ENCODE measurements at places on chromosomes 11 and 22.

GRCh38 chr11:28108958-28109357 lies 770 bp downstream of the METTL15 start:
- DNase-seq: no peak

- DNase-seq: no peak
These were observed 130.4 kb downstream of the SLC1A2 start for GRCh38 chr11:35288817-35289541.

- DNase-seq: no peak
These were observed at the start of gene FXYD2 for GRCh38 chr11:117824571-117825537. TSS of gene FXYD2 (minus strand) at chr11:117824744. CDS start at chr11:117824678, 66 bp downstream.

DNA sequence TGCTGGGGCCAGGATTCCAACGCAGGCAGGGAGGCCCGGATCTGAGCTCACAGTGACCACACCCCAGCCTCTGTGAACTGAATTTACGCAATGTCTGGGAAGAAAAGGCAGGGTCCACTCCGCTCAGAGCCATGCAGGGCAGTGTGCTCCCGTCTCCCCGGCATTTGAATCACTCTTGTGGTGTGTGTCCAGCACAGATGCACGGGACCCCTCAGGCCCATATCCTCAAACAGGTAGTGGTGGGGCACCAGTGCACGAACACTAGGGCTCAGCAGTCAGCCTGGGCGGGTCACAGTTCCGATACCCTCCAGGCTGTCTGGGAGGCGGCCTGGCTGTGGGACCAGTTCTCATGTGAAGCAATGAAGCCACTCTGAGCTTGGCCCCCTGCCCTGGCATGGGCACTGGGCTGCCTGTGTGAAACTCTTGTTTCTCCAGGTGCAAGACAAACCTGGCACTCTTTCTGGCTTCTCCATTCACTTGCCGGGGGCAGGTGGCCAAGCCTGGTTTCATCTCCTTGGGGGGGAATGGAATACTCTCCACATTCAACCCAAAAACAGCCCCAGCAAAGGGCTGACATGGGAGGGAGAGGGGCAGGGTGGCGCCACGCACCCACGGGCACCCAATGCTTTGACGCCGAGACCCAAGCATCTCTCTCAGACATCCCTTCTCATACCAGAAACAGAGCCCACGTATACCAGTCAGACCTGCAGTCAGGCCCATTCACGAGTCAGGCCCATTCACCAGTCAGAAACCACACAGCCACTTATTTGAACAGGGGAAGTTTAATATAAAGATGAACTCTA lies 14.3 kb downstream of the DHCR7 start:
- no peak for DNase-seq

DNA sequence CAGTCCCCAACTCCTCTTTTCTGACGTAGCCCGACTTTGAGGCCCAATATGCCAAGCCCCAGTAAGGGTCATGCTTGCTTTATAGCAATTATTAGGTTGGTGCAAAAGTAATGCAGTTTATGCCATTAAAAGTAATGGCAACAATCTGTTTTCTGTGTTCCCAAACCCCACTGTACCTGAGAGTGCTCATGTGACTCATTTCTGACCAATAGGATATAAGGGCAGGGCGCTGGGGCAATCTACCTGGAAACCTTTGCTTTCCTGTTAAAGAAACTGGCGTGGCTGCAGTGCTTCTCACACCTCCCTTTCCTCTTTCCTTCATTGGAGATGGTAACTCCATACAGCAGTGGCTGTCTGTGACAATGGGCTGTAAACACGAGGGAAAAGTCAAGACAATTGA lies 78.9 kb upstream of the MPPED2 start:
- DNase-seq: no peak

DNA sequence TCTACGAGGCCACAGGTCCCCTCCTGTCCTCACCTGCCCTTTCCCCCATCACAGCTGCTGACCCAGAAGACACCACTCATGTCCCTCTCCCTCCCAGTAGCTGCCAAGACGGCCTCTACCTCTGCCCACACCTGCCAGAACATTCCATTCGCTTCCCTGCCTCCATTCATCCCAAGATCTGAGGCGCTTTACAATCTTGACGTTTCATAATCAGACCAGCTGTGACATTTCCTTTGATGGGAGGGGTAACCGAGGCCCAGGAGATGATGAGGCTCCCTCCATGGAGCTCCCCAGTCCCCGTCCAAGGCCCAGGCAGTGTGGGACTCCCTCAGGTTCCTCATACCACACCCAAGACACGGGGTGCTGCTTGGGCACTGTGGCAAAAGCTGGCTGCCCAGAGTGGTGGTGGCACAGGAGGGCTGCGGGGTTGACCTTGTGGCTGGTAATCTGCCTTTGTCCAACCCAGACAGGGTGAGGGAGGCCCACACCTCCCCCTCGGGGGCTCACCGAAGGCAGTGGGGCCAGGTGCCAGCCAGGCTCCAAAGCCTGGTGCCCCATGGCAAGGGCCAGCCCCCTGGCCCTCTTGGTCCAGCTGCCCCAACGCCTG lies 17.3 kb downstream of the PHLDA2 start:
- DNase-seq: no peak

DNA sequence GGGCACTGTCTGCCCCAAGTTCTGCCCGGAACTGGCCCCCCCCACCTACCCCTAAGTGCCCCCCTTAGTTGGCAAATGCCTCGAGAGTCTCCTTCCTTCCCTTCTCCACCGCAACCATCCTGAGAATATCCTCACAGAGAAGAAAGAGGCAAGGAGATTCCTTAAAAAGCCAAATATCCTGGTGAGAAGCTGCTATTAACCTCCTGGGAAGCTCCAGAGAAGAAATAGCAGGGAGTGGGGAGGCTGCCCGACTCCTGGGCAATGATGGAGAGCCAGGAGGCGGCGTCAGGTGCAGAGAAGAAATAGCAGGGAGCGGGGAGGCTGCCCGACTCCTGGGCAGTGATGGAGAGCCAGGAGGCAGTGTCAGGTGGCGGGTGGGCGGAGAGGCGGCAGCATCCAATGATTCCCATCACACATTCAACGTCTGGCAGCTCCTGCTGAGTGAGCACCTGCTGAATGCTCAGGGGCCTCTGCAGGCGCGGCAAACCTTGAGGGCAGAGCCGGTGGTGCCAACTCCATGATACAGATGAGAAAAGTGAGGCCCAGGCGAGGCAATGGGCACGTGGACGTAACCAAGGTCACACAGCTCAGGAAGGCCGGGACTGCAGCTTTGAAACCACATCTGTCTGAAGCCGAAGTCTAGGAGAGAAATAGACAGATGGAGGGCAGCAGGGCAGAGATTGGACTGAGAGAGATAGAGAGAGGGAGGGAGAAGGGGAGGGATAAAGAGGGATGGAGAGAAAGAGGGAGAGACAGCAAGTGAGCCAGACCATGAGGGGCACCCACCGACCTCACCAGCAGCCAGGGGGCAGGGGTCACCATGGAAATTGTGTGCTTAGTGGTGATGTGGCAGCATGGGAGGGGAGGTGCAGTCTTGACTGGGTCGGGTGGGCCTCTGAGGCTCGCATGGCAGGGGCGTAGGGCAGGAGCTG lies 58.3 kb downstream of the CYTH4 start:
- no peak for DNase-seq

DNA sequence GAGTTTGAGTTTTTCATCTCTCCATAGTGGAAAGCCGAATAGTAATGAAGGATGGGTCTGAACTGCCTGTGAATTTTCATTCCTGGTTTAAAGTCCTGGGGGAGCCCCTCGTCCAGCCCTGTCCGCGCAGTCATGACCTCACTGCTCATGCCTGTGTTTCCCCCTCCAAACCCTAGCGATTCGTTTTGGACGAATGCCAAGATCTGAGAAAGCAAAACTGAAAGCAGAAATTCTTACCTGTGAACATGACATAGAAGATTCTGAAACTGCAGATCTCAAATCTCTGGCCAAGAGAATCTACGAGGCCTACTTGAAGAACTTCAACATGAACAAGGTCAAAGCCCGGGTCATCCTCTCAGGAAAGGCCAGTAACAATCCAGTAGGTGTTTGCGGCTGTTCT lies 30.5 kb downstream of the CDPF1 start:
- no peak for DNase-seq

GRCh38 chr11:107413352-107413751 lies 44.3 kb downstream of the CWF19L2 start:
- no peak for DNase-seq

DNA sequence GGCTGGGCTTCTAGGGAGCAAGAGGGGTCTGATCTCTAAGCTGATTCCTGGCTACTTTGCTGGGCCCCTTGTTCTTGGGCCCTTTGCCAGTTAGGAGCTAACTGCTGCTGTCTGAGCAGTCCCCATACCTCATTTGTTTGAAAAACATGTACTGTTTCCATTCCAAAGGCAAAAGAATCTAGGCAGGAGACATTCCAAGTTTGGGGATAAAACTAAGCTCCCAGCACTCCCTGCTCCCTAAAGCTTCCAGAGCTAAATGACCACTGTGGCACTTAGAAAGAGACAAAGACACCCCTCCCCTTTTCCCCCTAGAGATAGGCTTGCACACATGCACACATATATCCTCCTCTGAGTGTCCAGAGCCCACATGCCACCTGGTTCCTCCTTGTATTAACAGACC lies 22.7 kb upstream of the RRM1 start:
- no peak for DNase-seq

DNA sequence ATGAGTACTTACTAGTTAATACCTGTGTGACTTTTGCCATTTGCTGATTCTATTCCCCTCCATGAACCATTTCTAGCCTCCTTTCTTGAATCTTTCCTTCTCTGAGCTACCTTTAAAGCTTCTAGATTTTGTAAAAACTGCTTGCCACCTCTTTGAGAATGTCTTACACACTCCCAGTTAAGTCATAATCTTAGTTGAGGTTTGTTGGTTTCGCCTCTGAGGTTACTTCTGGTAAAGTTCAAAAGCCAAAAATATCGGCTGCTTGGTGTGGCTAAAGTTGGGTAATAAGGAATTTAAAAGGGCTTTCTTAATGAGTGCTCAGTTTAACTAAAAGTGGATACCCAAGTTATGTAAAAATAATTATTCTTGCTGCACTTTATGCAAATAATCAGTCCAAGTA lies 10.4 kb upstream of the GLYAT start:
- DNase-seq: no peak

DNA sequence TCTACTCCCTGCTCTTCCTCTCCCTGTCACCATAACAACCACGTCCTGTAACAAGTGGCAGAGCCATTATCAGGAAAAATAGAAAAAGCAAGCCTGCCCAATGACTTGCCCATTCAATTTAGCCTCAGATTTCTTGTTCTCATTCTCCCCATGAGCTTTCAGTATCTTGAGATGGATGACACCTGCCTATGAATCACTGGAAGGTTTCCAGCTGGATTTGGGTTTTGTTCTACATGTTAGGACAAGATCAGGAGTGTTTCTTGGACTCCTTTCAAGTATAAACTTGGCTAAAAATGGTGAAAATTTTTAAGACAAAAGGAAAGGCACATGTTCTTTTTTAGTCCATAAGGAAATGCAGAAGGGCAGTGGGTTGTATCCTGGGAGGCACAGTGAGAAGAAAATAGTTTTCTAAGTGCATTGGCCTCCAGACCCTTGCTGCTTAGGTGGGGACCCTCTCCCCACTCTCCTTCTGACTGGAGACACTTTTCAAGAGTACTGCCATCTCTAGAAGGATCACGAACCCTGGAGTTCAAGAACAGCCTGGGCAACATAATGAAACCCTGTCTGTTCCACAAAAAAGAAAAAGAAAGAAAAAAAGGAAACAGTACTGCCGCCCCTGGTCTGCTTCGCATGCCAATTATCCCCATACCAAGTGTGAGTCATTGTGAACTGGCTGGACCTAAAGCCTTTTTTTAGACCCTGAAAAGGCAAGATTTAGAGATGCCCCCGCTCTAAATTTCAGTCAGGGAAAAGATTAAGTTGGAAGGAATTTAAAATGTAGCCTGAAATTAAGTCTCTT lies 51.0 kb downstream of the MTNR1B start:
- DNase-seq: no peak

DNA sequence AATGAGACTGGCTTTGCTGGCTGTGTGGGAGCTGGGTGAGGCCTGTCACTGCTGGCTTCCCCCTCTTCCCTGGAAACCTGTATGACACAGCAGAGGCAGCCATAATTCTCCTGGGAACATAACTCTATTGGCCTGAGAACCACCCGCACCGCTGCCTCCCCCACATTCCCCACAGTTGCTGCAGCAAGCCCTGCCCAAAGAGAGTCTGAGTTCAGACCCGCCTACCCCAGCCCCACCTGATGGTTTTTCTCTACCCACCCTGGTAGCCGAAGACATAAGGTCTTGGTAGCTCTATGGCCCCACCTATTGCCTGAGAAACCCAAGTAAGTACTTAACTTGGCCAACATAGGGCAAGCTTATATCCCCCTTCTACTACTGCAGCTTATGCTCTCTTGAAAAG lies 174.8 kb downstream of the C11orf91 start:
- DNase-seq: no peak

- no peak for DNase-seq
These were observed 276.9 kb downstream of the FAM76B start for GRCh38 chr11:95512682-95513081.

Data from left renal cortex interstitium (tissue), 4 donors.